ENCODE measurements at places on chromosomes 5 and 9.
A peak's percentile ranks its signal among the peaks of the same experiment; 100 is the strongest.

DNA sequence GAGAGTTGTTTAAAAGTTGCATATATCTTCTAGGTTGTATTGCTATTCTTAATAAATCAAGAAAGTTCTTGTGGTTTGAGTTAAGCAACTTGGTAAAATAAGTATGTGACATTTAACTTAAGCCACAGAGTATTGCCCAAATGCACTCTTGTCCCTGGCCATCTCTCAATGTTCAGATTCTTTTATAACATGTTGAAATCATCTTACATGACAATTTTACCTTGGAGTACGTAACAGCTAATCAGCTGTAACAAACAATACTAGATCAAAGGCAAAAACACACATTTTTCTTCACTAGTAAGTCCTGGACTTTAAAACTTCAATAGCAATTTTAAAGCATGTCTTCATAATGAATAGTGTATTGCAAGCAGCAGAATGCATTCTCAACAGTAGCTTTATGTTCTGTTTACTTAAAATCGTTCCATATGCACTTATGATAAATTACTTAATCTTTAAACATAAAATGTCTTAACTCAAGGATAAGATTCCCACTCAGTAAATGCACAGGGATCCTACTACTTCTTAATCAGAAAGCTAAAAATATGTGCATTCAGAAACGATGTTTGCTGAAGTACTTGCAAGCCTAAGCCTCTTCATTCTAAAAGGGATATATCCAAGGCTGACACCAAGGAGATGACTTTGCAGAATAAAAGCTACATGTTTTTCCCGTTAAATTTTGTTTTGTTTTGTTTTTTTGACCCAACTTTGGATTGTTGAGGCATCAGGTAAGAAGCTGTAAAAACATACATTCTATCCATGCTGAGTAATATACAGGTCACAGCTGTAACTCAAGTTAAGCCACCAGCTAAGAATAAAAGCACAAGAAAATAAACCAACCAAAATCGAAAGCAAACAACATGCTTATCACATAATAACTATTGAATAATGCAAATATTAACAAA, 86.1 kb upstream of the NFIB start:
- H3K4me1 ChIP-seq = no peaks in the 10 kb centered on the region
- H3K27me3 ChIP-seq = no peaks in the 10 kb centered on the region
- H3K27ac ChIP-seq = no peak overlapping the region
- H3K4me3 ChIP-seq = no peak overlapping the region
- DNase-seq = no peak

GRCh38 chr9:34124099-34124498, 2.4 kb downstream of the DCAF12 start:
- no peak for DNase-seq
- H3K27ac ChIP-seq = no peak overlapping the region
- no peak overlapping the region for H3K4me3 ChIP-seq
- no peaks in the 10 kb centered on the region for H3K27me3 ChIP-seq
- H3K4me1 ChIP-seq = peaks cover 18% of the 10 kb centered on the region

DNA sequence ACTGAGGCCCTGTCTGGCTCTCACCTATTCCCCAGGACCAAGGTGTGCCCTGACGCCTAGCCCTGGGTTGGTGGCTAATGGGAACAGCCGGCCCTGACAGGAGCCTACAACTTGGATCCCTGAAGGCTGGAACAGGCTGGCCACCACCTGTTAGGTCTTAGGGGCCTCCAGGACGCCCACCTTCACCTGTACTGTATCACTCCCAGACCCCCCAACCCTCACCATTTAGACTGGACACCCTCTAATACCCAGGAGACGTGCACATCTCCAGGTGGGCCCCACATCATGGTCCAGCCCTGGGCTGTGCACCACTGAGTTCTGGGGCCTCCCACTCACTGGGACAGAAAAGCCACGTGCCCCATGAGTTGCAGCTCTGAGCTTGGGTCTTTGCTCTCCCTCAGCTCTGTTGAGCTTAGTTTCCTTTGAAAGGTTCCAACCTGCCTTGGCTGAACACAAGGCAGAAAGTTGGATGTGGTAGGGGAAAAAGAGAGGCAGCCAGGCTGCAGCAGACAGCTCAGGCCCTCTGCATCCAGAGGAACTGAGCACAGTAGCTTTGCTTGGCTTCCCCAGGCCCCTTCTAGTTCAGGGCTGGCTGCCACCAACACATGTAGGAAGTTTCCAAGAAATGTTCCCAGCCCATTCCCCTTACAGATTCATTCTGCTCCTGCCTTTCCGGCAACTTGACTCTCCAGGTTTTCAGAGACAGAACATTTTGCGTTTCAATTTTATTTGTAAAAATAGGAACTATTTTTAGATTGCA, 116.8 kb upstream of the TBC1D2 start:
- H3K27me3 ChIP-seq = no peaks in the 10 kb centered on the region
- DNase-seq = no peak
- H3K4me3 ChIP-seq = no peak overlapping the region
- no peaks in the 10 kb centered on the region for H3K36me3 ChIP-seq
- H3K27ac ChIP-seq = no peak overlapping the region

DNA sequence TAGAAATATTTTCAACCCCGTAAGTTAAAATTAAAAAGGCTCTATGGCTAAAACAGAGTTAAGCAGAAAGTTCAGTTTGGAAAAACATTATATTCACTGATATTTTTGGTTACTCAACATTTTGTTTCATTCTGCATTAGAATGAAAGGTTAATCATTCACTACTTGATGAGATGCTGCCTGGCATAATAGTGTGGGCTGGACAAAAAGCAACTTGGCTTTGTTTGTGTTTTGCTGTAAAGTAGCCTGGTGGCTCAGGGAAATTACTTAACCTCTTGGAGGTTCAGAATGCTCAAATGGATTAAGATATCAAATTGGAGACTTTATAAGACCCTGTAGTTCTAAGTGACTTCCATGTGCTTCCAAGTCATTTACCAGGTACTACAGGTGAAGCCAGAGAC, 367.4 kb upstream of the TRPC7 start:
- no peaks in the 10 kb centered on the region for H3K36me3 ChIP-seq
- H3K27me3 ChIP-seq = no peaks in the 10 kb centered on the region

GRCh38 chr9:31542384-31543055, 841.9 kb upstream of the ACO1 start:
- DNase-seq = peak; percentile 52
- H3K4me3 ChIP-seq = no peak overlapping the region
- H3K27me3 ChIP-seq = no peaks in the 10 kb centered on the region
- no peak overlapping the region for H3K27ac ChIP-seq

DNA sequence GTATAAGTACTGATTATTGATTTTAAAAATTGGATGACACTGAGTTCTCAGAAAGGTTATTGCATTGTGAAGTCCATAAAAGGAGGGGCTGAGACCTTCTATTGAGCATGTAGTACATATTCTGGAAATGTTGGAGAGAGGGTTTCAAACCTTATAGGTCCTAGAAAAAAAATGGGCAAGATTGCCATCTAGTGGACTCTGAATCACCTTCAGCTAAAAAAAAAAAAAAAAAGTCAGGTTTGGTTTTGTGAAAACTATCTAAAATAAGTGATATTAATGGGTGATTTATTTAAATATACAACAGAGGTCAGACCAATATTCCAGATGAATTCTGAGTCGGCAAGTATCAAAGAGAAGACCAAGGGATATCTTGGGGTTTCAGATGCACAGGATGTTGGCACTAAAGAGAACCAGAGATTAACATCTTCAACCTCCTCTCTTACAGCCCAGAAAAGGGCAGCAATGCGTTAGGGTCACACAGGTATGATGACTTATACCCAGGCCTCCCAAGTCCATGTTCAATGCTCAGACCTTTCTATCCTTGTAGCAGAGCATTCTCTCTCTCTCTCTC, 109.8 kb upstream of the NMUR2 start:
- H3K36me3 ChIP-seq = no peaks in the 10 kb centered on the region
- peak; percentile 35 for DNase-seq
- H3K27me3 ChIP-seq = no peaks in the 10 kb centered on the region

DNA sequence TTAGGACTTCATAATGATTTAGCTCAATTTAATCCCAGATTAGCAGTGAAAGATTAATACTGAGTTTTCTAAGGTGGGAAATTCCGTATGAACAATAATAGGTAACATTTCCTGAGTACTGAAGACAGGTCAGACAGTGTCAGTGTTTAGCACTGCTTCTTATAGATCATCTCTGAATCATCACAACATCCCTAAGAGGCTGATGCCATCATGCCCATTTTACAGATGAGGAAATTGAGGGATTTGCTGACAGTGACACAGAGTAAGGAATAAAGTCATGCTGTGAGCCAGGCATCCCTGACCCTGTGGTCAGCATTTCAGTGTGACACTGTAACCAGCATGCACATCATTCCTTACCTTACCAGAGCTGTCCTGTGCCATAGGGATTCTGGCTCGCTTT, 44.5 kb downstream of the DAPK1 start:
- no peak overlapping the region for H3K27ac ChIP-seq
- no peak for DNase-seq
- H3K36me3 ChIP-seq = no peaks in the 10 kb centered on the region
- H3K4me1 ChIP-seq = no peaks in the 10 kb centered on the region
- no peaks in the 10 kb centered on the region for H3K27me3 ChIP-seq

GRCh38 chr5:56480705-56481427, 247.7 kb upstream of the ANKRD55 start:
- H3K27ac ChIP-seq = peak overlapping the region; percentile 90
- H3K4me1 ChIP-seq = no peaks in the 10 kb centered on the region
- no peaks in the 10 kb centered on the region for H3K36me3 ChIP-seq

DNA sequence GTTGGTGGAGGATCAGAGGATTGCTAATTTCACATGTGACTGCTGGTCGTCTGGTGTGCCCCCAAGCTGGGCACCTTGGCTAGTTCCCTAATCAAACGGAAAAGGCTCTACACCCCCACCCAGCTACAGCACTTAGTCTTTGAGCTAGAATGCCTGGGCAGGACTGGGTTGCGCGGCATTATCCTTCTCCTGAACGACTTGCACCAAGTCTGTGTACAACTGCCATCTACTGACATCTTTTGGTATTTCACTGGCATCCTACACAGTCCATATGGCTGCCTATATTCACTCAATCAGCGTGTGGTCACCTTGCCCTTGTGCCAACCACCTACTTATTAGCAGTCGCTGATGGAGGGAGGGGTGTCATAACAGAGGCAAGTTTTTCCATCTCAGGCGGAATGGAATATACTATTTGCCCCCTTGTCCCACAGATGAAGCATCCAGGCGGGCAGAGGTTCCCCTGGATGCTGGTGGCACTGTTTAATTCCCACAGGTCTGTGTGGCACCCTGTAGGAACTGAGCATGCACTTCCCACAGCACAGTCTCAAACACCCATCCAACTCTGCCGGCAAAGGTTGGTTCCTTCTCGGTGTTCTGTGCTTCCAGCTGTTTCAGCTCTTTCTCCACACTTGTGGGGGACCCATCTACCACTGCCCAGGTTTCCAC, 150.1 kb downstream of the OSTF1 start:
- H3K36me3 ChIP-seq = no peaks in the 10 kb centered on the region
- H3K27ac ChIP-seq = no peak overlapping the region
- H3K4me1 ChIP-seq = no peaks in the 10 kb centered on the region
- DNase-seq = peak; percentile 80

- no peaks in the 10 kb centered on the region for H3K27me3 ChIP-seq
- DNase-seq = peak; percentile 14
- no peaks in the 10 kb centered on the region for H3K4me1 ChIP-seq
- no peak overlapping the region for H3K4me3 ChIP-seq
Observed at GRCh38 chr5:32390819-32391591, 53.5 kb downstream of the ZFR start.

- H3K27ac ChIP-seq = no peak overlapping the region
- no peak overlapping the region for H3K4me3 ChIP-seq
- no peak for DNase-seq
Observed at GRCh38 chr5:10445352-10445751, 3.7 kb downstream of the ROPN1L start.

- DNase-seq = peak; percentile 84
- H3K4me1 ChIP-seq = peaks cover 30% of the 10 kb centered on the region
- H3K36me3 ChIP-seq = no peaks in the 10 kb centered on the region
- peak overlapping the region; percentile 51 for H3K27ac ChIP-seq
- H3K27me3 ChIP-seq = no peaks in the 10 kb centered on the region
Observed at GRCh38 chr5:67033880-67034651, 162.5 kb downstream of the CD180 start.

DNA sequence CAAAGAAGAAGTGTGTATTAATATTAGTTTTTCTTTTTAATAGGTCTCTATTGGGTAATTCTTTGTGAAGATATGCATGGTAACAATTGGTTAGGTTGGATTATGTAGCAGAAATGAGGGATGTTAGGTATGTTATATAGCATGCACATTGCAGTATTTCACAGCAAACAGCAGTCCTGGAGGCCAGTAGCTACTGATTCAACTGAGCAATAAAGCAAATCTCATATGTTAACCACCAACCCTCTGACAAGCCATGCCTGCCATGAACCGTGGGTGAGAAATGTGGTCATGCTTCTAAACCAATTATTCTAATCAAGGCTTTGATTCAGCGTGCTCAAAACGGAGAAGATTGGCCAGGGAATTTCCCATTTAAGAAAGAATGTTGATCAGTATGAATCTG, 313.0 kb upstream of the CDH6 start:
- no peak overlapping the region for H3K27ac ChIP-seq
- H3K4me3 ChIP-seq = no peak overlapping the region
- DNase-seq = no peak

DNA sequence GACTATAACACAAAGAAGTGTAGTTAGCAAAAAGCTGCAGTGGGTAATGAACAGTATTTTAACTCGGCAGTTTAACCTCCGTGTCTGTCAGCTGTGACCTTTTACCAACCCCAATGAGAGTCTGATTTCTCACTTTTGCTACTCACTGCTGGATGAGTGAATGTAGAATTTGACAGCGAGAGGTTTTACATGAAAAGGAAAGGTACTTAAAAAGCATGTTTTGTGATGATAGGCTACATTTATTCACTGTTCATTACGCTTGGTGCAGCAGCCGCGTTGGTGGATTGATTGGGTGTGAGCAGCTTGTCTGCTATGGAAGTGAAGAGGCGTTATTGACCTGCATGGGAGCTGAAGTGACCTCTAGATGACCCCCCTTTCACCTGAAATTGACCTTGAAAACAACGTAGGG, 867.7 kb downstream of the NR2F1-AS1 start:
- DNase-seq = no peak
- H3K36me3 ChIP-seq = no peaks in the 10 kb centered on the region
- no peaks in the 10 kb centered on the region for H3K27me3 ChIP-seq
- H3K4me1 ChIP-seq = no peaks in the 10 kb centered on the region

DNA sequence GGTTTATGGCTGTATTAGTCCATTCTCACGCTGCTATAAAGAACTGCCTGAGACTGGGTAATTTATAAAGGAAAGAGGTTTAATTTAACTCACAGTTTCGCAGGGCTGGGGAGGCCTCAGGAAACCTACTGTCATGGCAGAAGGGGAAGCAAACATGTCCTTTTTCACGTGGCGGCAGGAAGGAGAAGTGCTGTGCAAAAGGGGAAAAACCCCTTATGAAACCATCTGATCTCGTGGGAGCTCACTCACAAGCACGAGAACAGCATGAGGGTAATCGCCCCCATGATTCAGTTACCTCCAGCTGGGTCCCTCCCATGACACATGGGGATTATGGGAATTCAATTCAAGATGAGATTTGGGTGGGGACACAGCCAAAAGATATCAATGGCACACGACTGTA, 13.9 kb downstream of the LRRC70 start:
- H3K27me3 ChIP-seq = no peaks in the 10 kb centered on the region
- no peaks in the 10 kb centered on the region for H3K4me1 ChIP-seq
- H3K36me3 ChIP-seq = peaks cover 5% of the 10 kb centered on the region
- no peak overlapping the region for H3K4me3 ChIP-seq
- DNase-seq = no peak
- no peak overlapping the region for H3K27ac ChIP-seq

- no peak for DNase-seq
- H3K27ac ChIP-seq = no peak overlapping the region
- H3K36me3 ChIP-seq = no peaks in the 10 kb centered on the region
Observed at GRCh38 chr5:158869092-158869491, 230.6 kb downstream of the EBF1 start.
